SHP77 treated with DMSO at 0.1 percent for 48 hours (cell line): ENCODE measurements at places on chromosomes 6 and 20.

- DNase-seq: no peak
Measured at GRCh38 chr6:144075875-144076274, 19.5 kb downstream of the SF3B5 start.

DNA sequence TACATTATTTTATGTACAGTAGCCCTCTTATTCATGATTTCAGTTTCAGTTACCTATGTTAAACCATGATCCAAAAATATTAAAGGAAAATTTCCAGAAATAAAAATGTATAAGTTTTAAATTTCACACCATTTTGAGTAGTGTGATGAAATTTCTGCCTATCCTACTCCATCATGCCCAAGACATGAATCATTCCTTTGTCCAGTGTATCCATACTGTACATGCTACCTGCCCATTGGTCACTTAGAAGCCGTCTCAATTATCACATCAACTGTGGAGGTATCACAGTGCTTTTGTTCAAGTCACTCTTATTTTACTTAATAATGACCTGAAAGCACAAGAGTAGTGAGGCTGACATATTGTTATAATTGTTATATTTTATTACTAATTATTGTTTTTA is 32.3 kb upstream of the PLCB4 start:
- DNase-seq: no peak

DNA sequence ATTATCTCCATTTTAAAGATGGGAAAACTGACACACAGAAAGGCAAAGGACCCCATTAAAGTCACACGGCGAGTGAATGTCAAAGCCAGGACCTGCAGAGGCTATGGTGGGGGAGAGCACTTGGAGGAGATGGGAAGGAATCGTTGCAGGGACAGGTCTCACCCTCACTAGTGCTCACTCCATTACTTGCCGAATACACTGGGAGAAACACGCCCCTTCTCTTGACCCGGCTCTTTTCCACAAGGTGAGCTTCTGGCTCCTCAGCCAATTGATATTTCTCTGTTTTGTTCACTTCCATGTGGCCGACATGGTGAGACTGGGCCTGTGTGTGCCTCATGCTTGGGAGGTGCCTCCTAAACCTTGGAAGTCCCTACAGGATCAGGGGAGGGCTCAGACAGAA is 117.8 kb upstream of the KCNG1 start:
- no peak for DNase-seq

GRCh38 chr6:129619579-129620233 is 90.3 kb downstream of the ARHGAP18 start:
- DNase-seq: no peak

DNA sequence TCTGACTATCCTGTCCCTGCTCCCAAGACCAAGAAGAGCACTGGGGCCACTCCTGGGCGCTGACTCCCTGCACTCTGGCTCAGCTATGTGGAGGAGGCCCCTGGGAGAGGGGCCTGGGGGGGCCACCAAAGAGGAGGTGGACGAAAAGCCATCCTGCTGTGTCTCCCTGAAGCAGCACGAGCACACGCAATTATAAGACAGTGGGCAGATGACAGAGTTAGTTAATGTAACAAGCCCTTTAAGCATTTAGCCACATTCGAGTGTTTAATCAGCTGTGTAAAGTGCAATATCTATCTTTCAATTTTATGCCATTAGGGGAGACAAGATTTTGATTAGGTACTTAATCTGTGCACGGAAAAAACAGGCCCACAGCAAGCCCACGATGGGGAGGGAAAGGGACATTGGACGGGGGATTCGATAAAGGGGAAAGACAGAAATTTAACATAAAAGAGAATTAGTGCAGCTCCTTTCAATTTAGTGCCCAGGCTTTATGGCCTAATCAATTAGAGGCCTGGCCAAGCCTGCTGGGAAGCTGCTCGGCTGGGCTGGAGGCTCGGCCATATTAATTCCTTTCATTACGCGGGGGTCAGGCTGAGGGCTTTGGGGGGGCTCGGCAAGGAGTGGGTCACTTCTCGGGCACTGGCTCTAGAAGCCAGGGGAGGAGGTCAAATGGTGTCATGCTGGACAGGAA is 286.2 kb downstream of the DHX35 start:
- no peak for DNase-seq

DNA sequence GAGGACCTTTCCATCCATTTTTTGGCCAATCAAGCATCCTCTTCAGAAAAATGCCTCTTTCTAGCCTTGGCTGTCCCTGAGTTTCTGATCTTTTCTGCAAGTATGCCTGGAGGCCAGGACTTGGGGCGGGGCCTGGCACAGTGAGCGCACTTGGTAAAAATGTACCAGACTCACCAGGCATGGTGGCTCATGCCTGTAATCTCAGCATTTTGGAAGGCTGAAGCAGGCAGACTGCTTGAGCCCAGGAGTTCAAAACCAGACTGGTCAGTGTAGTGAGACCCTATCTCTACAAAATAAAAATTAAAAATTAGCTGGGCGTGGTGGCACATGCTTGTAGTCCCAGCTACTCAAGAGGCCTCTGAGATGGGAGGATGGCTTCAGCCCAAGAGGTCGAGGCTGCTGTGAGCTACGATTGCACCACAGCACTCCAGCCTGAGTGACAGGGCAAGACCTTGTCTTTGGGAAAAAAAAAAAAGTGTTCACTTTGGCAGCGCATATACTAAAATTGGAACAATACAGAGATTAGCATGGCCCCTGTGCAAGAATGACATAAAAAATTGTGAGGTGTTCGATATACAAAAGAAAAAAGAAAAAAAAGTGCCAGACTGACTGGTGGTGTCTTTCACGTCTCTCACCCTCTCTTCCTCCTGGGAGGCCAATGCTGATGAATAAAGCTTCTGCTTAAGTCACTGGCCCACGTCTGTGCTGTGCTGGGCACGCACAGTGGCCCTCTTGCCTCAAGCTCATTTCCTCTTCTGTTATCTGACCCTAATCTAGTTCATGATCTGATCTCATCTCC is 18.1 kb upstream of the SLC9A8 start:
- DNase-seq: no peak

GRCh38 chr6:148793721-148794120 is 46.9 kb downstream of the UST start:
- no peak for DNase-seq

DNA sequence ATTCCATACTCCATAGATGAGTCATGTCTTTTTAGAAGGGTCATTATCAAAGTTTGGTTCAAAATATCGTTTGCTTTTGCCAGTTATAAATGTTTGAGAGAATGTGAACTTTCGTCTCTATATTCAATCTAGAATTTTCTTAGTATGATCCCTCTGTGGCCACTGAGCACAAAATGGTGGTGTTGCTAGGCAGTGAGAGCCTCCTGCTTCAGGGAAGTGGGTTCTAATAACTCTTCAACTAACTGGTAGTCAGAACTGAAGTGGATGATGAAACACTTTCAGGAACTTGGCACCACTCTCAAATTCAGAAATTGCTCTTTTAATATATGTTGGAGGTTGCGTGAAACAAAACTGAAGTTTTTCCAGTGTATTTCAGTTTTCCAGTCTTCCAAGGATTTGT is 125.0 kb upstream of the DOK5 start:
- no peak for DNase-seq

DNA sequence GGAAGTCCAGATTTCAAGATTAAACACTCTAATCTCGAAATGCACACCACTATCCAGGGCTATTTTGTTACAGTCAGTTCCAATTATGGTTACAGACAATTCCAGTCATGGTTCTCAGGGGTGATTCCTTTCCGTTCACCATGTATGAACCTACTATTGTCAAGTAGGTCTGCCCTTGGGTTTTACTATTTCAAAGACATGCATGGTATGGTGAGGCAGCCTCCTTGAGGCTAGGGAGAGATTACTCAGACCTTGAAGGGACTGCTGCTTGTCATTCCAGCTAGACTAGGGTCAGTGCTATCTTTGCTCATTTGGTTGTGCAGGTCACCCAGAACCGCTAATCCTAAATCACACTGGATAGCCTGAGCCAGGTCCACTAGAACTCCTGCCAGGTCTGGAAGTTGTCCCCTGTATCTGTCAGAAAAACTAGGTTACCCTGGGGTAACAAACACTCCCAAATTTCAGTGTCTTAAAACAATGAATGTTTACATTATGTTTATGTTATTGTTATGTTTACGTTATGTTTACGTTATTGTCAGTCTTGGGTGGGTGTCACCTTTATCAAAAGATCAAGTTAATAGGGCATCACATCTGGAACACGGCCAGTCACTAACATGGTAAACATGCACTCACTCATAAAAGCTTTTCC is 41.1 kb upstream of the E2F3 start:
- no peak for DNase-seq

DNA sequence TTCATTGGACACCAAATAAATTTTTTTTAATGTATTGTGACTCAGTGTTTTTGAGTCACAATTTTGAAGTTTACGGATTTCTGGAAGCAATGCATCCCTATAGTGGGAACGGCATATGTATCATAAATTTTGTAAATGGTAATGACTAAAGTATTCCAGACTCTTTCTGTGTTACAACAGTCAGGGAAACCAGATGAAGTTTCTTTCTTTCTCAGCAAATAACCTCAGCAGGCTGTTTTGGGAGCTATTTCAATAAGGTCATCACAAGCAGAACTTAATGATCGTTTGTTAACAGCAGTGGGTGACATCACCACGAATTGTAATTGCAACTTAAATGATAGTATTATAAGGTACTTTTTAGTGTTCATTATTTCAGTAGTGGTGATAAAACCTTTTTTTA is 52.0 kb downstream of the HIVEP1 start:
- DNase-seq: no peak

DNA sequence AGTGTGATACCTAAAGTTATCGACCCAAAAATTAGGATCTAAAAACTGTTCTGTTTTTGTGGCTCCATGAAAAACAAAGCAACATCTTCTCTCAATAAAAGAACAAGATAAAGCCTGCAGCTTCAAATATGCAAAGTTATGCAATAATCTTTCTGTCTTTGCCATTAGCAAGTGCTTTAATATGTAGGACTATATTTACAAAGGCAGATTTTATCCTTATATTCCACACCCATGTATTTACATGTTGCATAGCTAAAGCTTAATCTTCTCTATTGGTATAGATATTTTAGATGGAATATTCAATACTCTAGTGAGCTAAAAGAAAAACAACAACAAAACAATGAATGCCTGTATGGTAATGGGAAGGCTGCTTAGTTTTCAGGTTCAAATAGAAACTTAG is 628.2 kb downstream of the PHF3 start:
- DNase-seq: no peak

- DNase-seq: no peak
Measured at GRCh38 chr6:147614501-147614900, 106.0 kb downstream of the SAMD5 start.

DNA sequence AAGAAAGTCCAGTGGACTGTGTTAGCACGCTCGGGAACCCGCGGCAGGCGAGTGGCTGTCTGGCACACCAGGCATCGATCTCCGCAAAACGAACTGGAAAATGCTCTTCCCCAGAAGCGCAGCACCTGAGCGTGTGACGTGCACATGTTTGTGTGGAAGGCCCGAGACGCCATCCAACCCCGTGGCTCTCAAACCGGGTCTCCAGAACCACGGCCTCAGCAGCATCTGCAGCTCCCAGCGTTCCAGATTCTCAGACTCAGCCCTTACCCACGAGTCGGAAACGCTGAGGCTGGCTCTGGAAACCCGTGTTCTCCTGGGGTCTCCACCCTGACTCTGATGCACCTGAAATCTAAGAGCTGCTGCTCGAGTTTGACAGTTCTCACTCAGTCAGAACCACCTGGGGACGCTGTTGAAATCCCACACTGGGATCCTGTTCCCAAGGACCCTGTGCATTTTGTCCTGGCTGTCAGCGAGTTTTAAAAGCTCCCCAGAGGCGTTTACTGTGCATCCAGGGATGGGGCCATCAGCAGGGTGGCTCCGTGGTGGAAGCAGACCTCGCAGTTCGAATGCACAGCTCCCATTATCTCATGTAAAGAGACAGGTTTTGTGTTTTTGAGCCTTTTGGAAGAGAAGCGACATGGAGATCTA is 69.0 kb downstream of the DLL1 start:
- DNase-seq: no peak

- DNase-seq: no peak
Measured at GRCh38 chr20:40763646-40764295, 74.7 kb upstream of the MAFB start.

DNA sequence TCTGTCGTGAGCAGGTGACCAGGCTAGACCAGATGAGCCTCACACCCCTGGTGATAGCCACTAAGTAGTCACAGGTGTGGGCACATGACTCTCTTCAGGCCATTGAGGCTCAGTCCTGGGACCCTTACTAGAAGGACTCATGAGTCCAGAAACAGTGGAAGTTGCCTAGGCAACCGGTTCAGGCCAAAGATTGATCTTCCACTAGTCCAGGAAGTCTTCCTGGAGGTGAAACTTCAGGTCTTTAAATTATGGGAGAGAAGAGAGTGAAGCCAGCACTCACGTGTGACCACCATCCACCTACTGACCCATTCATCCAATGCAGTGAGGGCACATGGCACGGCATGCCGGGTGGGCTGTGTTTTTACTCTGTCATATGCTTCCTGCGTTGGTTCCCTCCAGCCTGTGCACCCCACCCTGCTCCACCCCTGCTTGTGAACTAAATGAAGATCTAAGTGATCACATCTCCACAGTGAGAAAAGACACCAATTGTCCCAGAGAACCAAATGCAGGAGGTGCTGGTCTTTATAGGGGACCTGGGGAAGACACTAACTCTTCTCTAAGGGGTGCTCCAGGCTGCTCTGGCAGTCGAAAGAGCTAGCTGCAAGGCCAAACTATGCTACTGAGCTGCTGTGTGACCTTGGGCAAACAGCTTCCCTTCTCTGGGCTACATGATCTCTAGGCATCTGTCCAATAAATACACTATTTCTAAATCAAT is 12.5 kb upstream of the STX16 start:
- DNase-seq: no peak

DNA sequence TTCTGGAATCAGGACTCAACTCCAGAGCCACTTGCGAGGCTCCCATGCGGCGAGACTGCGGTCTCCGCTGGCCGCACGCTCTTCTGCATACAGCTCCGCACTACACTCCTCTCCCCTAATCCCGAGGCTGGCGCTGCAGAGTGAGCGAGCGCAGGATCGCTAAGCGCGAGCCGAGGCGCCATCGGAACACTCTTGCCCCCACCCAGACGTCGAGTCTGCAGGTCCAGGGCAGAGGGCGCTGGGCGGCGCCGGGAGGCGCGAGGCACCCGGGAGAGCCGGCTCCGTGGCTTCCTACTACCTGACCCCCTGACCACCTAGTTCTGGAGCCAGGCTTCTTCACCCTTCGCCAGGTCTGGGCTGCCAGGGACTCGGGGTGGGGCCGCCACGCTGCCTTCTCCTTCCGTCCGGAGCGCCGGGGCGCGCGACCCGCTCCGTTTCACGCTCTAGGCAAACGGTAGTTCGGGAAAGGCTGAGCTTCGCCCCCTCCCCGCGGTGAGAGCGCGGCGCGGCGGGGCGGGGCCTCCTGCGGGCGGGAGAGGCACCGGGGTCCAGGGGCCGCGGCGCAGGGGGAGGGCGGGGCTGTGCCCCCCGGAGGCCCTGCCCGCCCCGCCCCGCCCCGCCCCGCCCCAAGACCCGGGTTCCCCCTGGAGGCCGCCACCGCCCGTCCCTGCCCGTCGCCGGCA is 5.4 kb upstream of the TUBB2A start:
- peak; percentile 74 for DNase-seq

GRCh38 chr6:148491638-148492251 is 149.1 kb downstream of the SASH1 start:
- DNase-seq: no peak
